ENCODE measurements at places on chromosomes 4 and X.

DNA sequence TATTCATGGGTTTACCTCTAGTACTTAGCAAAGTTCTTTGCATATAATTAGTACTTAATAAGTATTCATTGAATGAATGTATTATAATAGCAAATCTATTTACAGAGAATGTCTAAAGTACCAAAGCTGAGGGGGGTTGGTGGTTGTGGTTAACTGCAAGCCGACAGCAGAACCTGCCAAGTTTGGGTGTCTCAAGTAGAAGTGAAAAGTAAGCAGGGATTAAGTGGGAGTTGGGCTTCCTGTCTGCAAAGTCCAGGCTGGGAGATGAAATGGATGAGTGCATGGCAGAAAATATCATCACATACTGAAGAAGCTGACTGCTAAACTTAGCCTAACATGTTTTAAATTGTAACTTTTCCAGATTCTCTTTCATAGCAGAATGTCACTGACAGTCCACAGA, 169.6 kb downstream of the CAMK2D start:
- no peak for DNase-seq

DNA sequence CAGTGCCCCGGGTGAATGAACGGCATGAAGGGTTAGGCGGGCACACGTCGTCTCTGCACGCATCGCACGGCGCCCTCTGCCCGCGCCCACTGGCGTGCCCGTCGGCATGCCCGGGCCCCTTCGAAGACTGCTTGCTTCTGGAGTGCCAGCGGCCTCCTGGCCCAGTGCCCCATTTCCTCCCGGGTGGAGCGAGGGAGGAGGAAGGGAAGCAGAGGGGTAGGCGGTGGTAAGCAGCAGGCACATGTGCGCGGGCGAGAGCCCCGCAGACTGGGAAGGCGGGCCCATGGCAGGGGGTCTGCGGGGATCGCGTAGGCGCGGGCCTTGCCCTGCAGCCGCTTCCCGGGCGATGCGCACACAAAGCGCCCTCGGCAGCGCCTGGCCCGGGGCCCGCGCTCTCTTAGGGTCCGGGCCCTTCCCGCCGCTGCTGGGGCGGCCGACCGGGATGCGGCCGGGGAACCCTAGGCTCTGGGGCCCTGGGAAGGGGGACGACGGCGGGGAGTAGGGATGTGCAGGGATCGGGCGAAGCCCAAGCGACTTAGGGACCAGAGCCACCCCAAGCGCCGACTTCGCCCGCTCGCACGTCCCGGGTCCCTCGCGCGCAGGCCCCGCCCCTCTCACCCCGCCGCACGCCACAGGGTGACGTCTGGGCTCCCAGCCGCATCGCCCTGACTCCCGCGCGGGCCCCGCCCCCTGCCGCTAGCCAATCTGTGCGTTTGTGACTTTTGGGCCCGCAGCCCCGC, 866 bp upstream of the EMD start:
- peak; percentile 53 for DNase-seq

- DNase-seq = no peak
Observed at GRCh38 chr4:123896446-123897071, 500.0 kb downstream of the SPRY1 start.

DNA sequence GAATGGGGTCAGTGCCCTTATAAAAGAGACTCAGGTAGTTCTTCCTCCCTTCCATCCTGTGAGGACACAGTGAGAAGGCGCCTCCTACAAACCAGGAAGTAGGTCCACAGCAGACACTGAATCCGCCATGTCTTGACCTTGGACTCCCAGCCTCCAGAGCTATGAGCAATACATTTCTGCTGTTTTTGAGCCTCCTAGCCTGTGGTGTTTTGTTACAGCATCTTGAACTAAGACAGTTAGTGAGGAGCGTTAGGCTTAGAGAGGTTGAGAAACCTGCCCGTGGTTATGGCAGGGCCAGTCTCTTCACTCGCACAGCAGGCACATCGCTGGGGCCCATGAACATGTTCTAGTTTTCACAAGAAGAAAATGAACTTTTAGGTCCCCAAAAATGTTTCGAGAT, 19.7 kb downstream of the SHROOM2 start:
- no peak for DNase-seq

DNA sequence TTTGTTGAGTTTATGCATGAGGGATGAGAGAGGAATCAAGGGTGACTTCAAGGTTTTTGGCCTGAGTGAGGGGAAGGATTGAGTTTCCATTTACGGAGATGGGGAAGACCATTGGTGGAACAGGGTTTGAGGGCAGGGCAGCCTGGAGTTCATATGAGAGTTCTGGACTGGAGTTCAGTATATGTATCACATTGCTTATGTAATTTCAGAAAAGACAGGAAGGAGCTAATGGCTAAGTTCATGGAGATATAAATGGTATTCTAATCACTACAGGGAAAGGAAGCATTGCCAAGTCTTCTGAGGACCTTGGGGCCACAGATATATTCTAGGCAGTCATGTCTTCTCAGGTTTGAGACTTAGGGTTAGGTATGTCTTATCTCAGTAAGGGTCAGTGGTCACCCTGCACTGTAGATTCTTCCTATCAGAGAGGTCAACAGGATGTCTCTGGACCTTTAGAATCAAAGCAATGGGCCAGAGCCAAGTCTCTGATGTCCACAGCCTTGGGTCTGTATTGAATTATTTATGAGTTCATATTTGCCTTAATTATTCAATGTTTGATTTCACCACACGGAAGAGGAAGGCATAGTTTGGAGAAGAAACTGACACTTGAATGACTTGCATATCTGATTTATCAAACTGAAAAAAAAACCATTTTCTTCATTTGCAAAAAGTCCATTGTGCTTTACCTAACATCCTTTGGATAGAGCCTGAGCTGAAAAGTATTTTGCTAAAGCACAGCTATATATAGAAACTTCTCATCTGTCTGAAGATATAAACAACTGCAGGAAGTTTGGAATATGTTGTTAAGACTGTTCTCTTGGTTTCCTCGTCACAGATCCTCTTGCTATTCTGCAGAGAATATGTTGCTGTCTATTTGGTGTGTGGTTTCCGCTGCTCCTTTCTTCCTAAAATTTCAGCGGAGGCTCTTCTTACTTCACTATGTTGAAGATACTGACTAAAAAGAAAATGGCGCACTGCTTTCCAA, 139.5 kb downstream of the PDGFRA start:
- no peak for DNase-seq

GRCh38 chr4:62881901-62882300, 1527.3 kb downstream of the TECRL start:
- no peak for DNase-seq
